MCF 10A (cell line): ENCODE measurements at places on chromosomes 6 and 20. TPM values are rescaled to one million over a fixed set of nuclear protein-coding genes. Genes with fewer than 3 reads are reported as not detected.
A peak's percentile ranks its signal among the peaks of the same experiment; 100 is the strongest.

The UNC5CL gene
- 0.19 and 0.59 TPM in 2 replicates for total RNA-seq

DNA sequence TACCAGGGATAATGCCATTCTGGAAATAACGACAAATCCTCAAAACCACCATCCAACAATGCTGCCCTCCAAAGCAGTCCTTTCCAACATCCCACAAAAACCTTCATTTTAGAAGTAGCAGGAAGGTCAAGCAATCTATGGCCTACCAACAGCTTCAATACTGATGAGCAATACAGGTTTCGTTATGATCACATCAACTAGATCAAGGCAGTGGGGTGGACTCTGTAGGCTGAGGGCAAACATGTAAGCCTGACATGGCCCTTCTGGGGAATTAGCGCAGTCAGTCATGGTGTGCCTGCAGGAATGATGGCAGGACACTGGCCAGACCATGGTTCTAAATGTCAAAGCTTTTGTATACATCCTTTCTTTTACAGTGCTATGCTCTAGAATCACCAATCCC, 41.7 kb downstream of the EZR start:
- no peak for DNase-seq

- no peak for DNase-seq
These were observed 53.8 kb upstream of the DACT2 start for GRCh38 chr6:168373389-168373788.

The RPS6KA2 gene
- total RNA-seq: 126 and 157 TPM in 2 replicates

The GNAS-AS1 gene
- total RNA-seq: 1.6 and 2.2 TPM in 2 replicates

- DNase-seq: no peak
These were observed 2.3 kb downstream of the ZBTB2 start for GRCh38 chr6:151388997-151389617.

DNA sequence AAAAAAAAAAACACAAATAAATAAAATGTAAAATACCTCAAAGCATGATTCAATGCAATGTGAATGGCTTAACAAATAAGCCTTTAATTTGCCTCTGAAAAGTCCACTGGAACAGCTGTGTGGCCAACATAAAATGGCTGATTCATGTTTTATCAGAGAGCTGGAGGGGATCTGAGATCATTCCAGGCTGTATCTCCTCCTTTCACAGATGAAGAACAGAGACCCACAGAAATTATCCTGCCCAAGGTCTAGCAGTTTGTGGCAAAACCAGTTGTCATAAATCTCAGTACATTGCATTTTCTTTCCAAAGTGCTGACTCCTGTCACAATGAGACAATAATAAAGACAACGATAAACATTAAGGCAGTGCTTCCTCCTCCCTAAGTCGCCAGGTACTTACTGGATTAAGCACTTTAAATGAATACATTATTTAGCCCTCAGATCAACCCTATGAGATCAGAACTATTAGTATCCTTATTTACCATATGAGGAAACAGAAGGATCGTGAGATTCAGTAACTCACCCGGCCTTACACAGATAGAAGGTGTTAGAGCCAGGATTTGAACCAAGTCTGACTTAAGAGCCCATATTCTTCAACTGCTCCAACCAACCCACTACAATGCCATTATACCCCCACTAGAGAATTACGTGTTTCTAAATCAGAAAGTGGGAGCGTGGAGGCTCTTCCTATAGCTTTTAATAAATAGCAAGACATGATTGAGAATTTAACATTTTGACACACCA, 118.3 kb downstream of the KIF13A start:
- DNase-seq: no peak

- no peak for DNase-seq
These were observed 63.8 kb downstream of the ELOVL5 start for GRCh38 chr6:53284901-53285300.

The ZNF165 gene
- total RNA-seq: 7.1 and 10.8 TPM in 2 replicates

DNA sequence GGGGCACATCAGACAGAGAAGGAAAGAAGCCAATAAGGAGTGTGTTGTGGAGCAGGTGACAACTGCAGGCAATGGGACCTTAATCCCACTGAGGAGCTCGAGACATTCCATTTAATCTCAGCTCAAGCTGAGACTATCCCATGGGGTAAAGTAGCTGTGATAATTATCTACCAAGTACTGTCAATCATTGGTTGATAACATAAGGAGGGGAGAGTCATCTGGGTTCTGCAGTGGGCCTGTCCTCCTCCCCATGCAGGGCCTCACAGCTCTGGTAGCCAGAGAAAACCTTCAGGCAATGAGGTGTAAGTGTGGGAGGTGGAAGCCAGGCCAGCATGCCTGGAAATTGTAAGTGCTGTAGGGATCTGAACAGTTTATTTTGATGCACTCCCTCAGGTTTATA, 375.0 kb upstream of the ARID1B start:
- no peak for DNase-seq

DNA sequence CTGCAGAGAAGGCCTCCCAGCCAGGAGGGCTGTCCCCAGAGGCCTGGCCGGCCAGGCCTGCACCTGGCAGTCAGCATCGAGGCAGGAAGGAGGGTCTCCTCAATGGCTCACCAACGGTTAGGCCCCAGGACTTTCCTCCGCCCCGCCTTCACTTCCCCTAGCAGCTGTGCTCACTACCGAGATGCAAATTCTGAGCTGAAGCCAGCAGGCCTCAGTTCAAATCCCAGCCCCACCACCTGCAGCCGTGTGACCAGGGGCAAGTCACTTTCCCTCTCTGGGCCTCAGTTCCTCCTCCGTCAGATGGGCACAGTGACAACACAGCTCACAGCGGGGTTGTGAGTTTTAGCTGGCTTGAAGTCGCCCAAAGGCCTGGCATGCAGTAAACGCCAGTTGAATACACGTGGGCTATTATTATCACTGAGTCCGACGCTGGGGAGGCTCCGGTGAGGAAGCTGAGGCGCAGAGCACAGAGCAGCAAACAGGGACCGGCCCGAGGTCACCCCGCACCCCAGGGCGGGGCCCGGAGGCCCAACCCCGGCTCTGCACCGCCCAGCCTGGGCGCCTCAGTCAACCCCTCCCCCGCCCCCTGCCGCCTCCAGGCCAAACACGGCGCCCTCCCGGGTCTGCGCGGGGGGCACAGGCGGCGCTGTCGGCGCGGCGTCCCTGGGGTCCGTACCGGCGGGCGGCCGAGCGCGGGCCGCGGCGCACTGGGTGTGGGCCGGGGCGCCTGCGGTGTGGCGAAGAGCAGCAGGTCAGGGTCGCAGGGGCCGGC, 671 bp downstream of the E2F1 start:
- peak; percentile 28 for DNase-seq
